ENCODE measurements at places on chromosomes 7 and 10.
A peak's percentile ranks its signal among the peaks of the same experiment; 100 is the strongest.

DNA sequence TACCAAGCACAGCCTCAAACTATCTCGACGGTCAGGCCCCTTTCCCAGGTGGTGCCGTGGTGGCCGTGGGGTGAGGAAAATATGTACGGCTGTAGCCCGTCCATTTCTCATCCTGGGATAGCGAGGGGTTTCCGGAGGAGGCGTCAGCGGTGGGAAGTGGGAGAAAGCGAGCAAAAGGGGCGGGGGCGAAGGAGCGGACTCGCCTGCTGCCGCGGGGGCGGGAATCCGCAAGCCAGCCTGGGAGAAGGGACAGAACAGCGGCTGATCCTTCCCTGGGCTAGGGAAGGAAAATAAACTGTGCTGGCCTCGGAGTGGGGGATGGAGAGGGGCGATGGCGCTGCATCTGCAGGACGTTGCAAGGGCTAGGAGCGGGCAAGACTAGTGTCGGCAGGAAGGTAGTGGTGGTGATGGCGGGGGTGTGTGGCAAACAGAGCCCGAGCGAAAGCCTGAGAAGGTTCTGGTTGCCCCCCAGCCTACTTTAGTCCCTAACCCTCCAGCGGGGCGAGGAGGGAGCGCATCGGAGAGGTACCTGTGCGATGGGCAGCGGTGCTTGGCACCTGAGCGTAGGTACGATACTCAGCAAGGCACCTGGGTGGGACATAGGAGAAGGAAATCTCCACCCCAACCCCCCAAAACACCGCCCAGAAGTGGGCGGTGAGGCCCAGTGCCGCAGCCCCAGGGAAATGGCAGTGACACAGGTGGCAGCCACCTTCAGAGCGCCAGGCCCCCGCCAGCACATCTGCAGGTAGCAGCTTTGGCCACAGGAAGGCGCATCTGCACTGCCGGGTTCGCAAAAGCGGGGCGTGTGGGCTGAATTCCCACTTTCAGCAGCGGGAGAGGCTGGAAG is 49.9 kb upstream of the STEAP1B start:
- peak; percentile 91 for DNase-seq

DNA sequence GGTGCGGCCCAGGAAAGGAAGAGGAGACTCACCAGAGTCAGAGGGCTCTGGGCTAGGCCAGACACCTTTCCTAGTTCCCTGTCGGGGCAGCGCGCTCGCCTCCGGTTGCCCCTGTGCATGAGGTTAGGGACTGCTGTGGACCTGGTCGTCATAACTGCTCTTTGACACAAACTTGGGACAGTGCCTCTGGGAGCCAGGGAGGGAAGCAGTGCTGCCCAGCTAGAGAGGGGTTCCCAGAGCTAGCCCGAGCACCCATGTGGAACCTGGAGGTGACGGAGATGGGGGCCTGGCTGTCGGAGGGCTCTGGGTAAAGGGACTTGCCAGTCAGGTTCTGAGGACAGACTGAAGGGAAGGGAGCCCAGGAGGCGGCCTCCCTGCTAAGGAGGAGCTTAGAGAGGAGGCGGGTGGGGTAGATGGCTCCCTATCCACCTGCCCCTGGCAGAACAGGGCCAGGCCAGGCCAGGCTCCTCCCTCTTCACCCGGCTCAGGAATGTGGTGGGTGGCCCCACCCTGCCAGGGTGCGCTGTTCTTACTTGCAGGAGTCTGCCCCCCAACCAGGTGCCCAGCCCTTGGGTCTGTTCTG is 29.7 kb downstream of the AGAP3 start:
- DNase-seq = no peak

GRCh38 chr10:76309741-76310587 is 878.5 kb downstream of the LRMDA start:
- DNase-seq = no peak

DNA sequence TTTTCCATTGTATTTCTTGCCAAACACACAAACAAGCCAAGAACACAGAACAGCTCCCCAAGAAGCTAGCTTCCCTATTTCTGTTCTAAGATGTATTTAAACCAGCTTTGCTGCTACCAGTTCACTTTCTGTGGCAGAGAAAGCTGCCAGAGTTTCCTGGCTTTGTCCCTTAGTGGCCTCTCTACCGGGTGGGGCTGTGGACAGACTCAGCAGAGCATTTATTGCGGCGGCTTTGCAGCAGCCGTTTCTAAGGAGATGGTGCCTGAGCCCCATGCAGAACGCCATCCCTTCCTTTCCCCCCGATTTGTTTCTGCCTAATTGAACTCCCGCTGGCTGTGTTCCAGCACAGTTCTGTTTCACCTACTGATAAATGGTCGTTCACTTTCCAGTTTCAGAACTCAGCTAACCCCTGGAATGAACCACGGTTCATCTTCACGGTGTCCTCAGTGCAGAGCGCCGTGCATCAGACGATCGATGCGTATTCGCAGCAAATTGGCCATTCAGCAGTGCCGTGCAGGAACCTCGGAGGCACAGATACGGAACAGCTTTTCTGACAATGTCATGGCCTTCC is 33.8 kb upstream of the SFMBT2 start:
- DNase-seq = no peak

- DNase-seq = no peak
These were observed 180.2 kb upstream of the FAM3C start for GRCh38 chr7:121576148-121576917.

DNA sequence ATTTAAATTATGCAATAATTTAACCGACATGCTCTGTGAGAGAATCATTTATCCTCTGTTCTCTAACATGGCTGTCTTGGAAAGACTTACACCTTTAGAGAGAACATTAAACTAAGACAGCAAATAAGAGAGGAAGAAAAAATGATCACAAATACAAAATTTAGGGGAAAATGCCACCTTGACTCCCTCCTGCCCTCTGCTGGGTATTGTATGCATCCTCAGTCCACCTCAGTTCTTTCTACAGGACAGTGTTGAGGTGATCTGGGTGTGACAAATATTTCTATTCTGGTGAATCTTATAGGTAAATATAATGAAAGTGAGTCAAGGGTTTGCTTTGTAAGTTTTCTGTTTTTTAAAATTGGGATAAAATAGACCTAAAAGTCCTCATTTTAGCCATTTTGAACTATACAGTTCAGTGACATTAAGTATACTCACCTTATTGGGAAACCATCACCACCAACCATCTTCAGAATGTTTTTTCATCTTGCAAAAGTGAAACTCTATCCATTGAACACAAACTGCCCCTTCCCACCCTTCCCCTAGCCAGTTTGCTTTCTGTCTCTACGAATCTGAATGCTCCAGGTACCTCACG is 61.5 kb upstream of the ELMO1 start:
- DNase-seq = no peak

- DNase-seq = no peak
These were observed 59.4 kb downstream of the EBLN1 start for GRCh38 chr10:22158426-22158825.

DNA sequence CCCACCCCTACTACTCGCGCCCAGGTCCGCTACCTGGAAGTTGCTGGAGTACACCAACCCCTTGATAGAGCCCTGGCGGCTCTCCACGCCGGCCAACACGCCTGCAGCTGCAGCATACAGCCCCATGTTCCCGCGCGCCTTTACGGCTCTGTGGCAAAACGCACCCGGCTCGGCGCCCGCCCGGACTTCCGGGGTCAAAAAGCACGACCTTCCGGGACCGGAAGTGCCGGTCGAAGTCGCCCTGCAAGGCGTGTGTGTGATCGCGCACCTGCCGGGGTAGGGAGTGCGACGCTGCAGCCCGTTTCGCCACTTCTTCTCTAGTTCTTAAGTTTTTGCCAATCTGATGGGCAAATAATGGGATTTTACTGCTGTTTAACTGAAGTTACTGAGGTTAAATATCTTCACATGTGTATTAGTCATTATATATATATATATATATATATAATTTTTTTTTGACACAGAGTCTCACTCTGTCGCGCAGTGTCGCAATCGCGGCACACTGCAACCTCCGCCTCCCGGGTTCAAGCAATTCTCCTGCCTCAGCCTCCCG is at the start of gene NSUN5:
Gene NSUN5, minus strand, starts transcription at position 162 of the 550 bp plus-strand sequence. Its CDS starts 36 bp downstream, at position 126.
- peak; percentile 97 for DNase-seq

GRCh38 chr7:94701555-94701973 is 45.6 kb upstream of the SGCE start:
- no peak for DNase-seq

DNA sequence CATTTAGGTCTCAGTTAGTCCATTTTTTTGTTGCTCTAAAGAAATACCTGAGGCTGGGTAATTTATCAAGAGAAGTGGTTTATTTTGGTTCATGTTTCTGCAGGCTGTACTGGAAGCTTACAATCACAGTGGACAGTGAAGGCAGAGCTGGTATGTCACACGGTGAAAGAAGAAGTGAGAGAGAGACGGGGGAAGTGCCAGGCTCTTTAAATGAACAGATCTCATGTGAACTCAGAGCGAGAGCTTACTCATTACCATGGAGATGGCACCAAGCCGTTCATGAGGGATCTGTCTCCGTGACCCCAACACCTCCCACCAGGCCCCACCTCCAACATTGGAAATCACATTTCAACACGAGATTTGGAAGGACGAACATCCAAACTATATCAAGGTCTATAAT is 18.9 kb upstream of the PNLIPRP3 start:
- no peak for DNase-seq

GRCh38 chr10:88070080-88070880 is 206.9 kb downstream of the PTEN start:
- no peak for DNase-seq

- no peak for DNase-seq
These were observed 106.3 kb downstream of the ATXN7L1 start for GRCh38 chr7:105769901-105770628.

DNA sequence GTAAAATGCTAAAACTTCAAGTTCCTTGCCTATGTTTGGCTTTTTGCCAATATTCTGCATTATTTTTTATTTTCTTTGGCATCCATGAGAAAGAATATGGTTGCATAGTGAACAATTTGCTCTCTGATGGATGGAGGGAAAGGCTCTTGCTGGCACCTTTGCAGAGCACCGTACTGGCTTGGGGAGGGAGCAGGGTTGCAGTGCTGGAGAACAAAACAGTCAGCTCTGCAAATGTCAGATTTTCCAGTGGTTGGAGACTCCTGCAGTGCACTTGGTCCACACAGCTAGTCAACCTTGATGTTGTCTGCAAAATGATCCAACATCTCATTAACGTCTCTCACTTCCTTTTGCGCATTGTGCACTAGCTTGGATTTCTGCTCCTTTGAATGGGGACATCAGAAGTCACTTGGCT is 100.8 kb downstream of the ANLN start:
- peak; percentile 77 for DNase-seq

GRCh38 chr10:63221950-63222349 is 88.8 kb downstream of the NRBF2 start:
- no peak for DNase-seq

Data from esophagus muscularis mucosa (tissue), 4 donors.